ENCODE measurements at places on chromosomes 13 and 19. TPM values are rescaled to one million over a fixed set of nuclear protein-coding genes. Genes with fewer than 3 reads are reported as not detected.

DNA sequence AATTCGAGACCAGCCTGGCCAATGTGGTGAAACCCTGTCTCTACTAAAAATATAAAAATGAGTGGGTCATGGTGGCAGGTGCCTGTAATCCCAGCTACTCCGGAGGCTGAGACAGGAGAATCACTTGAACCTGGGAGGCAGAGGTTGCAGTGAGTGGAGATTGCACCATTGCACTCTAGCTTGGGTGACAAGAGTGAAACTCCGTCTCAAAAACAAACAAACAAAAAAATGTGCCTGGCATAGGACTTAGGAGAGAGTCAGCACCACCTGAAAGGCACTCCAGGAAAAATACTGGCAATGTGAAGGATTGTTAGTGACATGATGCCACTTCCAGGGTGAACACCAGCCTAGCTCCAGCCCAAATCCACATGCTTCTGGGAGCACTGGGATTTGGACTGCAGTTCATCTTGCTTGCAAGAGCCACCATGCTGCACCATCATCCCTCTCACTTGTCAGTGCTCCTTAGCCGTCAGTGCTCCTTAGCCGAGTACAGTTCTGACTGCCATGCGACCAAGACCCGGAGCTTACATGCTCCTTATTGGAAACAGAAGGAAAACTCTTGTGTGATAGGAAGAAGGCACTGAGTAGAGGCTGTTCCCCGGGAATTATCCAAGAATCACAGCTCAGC is 145.1 kb upstream of the RNF113B start:
- DNase-seq: no peak
- no peaks in the 10 kb centered on the region for H3K36me3 ChIP-seq
- no peak overlapping the region for H3K27ac ChIP-seq
- H3K27me3 ChIP-seq: no peaks in the 10 kb centered on the region
- H3K4me3 ChIP-seq: no peak overlapping the region

The CEACAM5 gene
- 99.7 TPM for total RNA-seq

DNA sequence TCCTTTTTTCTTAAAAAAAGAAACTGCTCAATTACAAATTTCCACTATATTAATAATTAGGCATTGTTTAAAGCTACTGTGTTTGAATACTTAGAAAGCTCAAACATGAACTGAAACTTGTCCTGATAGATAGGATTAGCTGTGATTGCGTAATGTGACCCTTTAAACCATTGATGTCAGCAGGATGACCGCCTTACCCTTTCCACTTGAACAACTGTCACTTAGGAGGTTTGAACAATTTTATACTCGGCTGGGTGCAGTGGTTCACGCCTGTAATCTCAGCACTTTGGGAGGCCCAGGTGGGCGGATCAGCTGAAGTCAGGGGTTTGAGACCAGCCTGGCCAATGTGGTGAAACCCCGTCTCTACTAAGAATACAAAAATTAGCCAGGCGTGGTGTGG is 2.9 kb downstream of the LAMP1 start:
- no peak overlapping the region for H3K27ac ChIP-seq
- no peak overlapping the region for H3K4me3 ChIP-seq
- no peaks in the 10 kb centered on the region for H3K27me3 ChIP-seq
- no peak for DNase-seq
- H3K36me3 ChIP-seq: peaks cover 12% of the 10 kb centered on the region
- H3K4me1 ChIP-seq: peaks cover 34% of the 10 kb centered on the region

The DHDH gene
- 1.9 TPM for total RNA-seq

The KANK3 gene
- total RNA-seq: 49.0 TPM

The IGFL3 gene
- total RNA-seq: not detected

- no peak for DNase-seq
- no peaks in the 10 kb centered on the region for H3K36me3 ChIP-seq
- H3K27me3 ChIP-seq: no peaks in the 10 kb centered on the region
- H3K27ac ChIP-seq: no peak overlapping the region
Observed at GRCh38 chr13:74266861-74267260, 132.7 kb upstream of the KLF12 start.

The TMIGD2 gene
- 1.7 TPM for total RNA-seq

GRCh38 chr13:26699197-26699490 is 61.4 kb downstream of the GPR12 start:
- H3K4me3 ChIP-seq: no peak overlapping the region
- no peaks in the 10 kb centered on the region for H3K27me3 ChIP-seq
- H3K36me3 ChIP-seq: no peaks in the 10 kb centered on the region
- H3K27ac ChIP-seq: no peak overlapping the region

- H3K4me3 ChIP-seq: no peak overlapping the region
- no peaks in the 10 kb centered on the region for H3K27me3 ChIP-seq
- no peak for DNase-seq
- H3K36me3 ChIP-seq: no peaks in the 10 kb centered on the region
Observed at GRCh38 chr19:33071887-33072286, 7.2 kb upstream of the RHPN2 start.

The CCDC194 gene
- total RNA-seq: 1.5 TPM
